ENCODE measurements at places on chromosomes 3 and 15.

- DNase-seq: no peak
Measured at GRCh38 chr3:152554980-152555379, 280.0 kb upstream of the P2RY1 start.

DNA sequence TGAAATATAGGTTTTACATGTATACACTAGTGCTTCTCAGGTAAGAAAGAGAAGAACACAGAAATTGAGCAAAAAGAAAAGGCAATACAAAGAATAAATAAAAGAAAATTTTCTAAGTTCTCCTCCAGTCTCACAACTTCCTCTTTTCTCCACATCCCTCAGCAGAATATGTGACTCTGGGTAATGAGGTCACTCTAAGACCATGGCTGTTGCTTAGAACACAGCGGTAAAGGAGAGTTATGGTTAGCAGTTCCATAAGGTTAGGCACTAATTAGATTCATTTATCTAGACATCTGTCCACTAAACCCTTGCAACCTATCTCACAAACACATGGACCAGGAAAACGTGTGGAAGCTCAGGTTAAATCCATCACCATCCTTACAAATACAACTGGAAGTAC is 47.9 kb downstream of the IGSF11 start:
- no peak for DNase-seq

GRCh38 chr3:127374086-127375010 is 86.5 kb upstream of the PRR20G start:
- no peak for DNase-seq

- no peak for DNase-seq
Measured at GRCh38 chr3:170056710-170057454, 19.1 kb downstream of the GPR160 start.

DNA sequence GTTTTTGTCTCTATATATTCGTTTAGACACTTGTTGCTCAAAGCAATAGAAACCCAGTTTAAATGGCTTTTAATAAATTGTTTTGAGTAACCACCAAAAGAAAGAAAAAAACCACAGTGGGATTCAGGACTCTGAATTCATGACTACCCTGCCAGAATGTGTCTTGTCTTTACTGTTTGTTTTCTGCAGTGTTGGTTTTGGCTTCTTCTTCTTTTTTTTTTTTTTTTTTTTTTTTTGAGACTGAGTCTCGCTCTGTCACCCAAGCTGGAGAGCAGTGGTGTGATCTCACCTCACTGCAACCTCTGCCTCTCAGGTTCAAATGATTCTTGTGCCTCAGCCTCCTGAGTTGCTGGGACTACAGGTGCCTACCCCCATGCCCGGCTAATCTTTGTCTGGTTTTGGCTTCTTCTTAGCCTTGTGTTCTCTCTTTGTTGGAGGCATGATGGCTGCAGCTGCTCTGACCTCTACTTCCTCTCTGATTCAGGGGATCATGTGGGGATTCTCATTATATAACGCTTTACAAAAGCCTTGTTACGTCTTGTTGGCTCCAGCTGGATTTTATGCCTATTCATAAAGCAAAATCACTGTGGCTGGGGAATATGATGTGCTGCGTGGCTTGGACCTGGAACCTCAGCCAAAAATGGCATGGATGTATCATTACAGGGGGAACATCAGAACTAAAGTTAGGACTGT is 54.0 kb downstream of the PLS1 start:
- no peak for DNase-seq
